RCC 7860 (cell line): ENCODE measurements at places on chromosomes 1 and 21.

DNA sequence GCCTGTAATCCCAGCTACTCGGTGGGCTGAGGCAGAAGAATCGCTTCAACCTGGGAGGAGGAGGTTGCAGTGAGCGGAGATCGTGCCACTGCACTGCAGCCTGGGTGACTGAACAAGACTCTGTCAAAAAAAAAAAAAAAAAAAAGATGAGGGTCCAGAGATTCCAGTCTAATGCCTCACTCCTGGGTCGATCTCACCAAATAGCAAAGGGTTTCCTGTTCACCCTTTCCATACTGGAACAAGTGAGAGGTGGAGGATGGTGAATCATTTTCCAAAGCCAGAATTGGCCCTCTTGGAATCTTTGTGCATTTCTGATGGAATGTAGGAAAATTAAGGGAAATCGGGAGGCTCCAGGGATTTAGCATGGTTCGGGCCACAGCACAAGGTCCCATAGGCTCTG is 58.1 kb upstream of the ZNF648 start:
- no peak for DNase-seq

DNA sequence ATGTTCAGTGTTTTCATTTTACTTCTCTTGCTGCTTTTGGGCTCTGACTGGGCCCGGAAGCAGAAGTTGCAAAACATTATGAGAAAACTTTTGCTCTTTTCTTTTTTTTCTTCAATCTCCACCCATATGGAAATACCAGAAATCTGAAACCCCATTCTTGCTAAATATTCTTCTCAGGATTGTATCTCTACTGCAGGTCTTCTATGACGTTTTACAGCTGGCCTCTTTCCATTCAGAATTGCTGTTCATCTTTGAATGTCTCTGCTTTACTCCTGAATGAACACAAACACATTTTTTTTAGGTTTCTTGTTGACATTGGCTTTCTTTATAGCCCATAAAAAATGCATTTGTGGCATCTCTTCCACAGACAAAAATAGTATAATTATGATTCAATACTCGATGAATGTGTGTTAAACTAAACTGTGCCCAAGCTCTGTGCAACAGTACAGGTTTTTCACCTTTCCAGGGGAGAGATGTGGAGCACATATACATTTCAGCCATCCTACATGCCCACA is 18.8 kb downstream of the PTPRC start:
- DNase-seq = no peak

DNA sequence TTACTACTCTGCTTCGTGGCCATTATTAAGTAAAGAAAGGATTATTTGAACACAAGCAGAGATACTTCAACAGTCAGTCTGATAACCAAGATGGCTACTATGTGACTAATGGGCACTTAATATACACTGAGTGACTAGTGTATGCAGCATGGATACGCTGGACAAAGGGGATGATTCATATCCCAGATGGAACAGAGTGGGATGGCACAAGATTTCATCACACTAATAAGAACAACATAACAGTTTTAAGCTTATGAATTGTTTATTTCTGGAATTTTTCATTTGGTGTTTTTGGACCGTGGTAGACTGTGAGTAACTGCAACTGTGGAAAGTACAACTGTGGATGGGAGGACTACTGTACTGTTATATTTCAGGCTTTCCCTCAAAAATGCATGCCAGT is 9.4 kb downstream of the ZCCHC17 start:
- peak; percentile 63 for DNase-seq

- DNase-seq = no peak
These were observed 14.7 kb downstream of the OBSCN start for GRCh38 chr1:228222548-228222947.

- DNase-seq = peak; percentile 68
These were observed 1.6 kb upstream of the STK40 start for GRCh38 chr1:36387141-36387949.
